ENCODE measurements at places on chromosomes 2 and 18.

- no peak for DNase-seq
Observed at GRCh38 chr2:23579674-23580073, 194.7 kb downstream of the KLHL29 start.

- no peak for DNase-seq
Observed at GRCh38 chr2:133574186-133574585, 5.9 kb upstream of the NCKAP5 start.

DNA sequence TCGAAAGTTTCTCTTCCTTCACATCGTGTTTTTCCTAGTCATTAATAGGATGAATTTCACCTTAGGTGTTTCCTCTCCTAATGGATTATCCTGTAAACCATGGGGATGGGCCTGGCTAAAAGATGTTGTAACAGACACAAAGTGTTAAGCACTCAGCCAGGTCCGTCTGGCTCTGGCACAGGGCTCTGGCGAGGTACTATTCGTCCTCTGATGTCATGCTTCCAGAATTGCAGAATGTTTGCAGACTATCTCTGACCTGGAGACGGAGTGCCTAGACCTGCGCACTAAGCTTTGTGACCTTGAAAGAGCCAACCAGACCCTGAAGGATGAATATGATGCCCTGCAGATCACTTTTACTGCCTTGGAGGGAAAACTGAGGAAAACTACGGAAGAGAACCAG lies 13.2 kb downstream of the ATG16L1 start:
- DNase-seq: no peak

- no peak for DNase-seq
Observed at GRCh38 chr2:54741250-54741649, 17.8 kb downstream of the EML6 start.

GRCh38 chr2:68799140-68800026 lies 64.8 kb downstream of the ARHGAP25 start:
- DNase-seq: no peak

- DNase-seq: no peak
Observed at GRCh38 chr18:905948-906415, 1.3 kb downstream of the ADCYAP1 start.

DNA sequence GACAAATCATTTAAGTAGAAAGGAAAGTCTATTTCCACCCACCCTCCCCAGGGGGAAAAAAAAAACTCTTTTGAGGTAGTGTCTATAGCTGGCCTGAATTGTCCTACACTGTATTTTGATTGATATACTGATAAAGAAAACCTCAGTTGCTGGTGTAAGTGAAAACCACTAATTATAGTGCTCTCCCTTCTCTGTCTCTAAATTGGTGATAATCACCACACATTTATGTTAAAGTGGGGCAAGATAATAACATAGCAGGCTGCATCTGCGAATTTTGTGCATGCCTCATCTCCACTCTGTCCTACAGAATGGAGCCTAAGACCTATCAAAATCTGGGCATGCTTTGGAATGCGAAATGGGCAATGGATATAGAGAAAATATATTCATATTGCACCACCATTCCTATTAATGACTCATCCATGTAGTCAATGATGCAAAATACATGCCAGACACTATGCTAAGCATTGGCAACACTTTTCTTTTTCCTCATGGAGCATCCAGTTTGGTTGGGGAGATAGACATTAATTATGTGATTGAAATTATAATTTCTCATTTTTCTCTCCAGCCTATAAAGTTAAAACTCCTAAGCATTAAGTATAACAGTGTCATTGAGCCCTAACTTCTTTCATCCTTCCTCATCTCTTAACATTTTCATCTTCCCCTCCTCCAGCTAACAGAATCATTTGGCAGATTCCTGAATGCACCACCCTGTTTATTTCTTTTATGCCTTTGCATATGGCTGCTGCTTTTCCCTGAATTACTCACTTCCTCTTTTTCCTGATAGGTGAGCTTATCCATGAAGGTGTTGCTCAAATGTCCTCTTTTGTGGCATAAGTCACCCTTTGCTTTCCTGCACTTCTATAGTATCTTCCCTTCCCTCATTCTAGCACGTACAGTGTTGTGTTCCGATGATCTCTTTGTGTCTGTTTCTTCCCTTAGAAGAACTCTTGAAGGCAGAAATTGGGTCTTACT lies 58.2 kb downstream of the SLC9A2 start:
- DNase-seq: no peak

- no peak for DNase-seq
Observed at GRCh38 chr2:72893594-72894319, 6.5 kb downstream of the SPR start.

DNA sequence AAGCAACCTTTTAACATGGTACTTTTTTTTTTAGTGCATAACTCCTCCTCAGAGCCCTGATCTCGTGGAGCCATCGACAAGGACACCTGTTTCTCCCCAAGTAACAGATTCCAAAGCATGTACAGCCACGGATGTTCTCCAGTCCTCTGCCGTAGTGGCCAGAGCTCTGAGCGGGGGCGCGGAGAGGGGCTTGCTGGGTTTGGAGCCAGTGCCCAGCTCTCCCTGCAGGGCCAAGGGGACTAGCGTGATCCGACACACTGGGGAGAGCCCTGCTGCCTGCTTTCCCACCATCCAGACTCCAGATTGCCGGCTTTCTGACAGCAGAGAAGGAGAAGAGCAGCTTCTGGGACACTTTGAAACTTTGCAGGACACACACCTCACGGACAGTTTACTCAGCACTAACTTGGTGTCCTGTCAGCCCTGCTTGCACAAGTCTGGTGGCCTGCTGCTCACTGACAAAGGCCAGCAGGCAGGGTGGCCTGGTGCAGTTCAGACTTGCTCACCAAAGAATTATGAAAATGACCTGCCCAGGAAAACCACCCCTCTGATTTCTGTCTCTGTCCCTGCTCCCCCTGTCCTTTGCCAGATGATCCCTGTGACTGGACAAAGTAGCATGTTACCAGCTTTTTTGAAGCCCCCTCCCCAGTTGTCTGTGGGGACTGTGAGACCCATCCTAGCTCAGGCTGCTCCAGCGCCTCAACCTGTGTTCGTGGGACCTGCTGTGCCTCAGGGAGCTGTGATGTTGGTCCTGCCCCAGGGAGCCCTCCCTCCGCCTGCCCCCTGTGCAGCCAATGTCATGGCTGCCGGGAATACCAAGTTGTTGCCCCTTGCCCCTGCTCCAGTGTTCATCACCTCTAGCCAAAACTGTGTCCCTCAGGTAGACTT lies 4.5 kb downstream of the KLF11 start:
- no peak for DNase-seq

GRCh38 chr2:62076980-62077638 lies 118.8 kb upstream of the B3GNT2 start:
- DNase-seq: no peak

DNA sequence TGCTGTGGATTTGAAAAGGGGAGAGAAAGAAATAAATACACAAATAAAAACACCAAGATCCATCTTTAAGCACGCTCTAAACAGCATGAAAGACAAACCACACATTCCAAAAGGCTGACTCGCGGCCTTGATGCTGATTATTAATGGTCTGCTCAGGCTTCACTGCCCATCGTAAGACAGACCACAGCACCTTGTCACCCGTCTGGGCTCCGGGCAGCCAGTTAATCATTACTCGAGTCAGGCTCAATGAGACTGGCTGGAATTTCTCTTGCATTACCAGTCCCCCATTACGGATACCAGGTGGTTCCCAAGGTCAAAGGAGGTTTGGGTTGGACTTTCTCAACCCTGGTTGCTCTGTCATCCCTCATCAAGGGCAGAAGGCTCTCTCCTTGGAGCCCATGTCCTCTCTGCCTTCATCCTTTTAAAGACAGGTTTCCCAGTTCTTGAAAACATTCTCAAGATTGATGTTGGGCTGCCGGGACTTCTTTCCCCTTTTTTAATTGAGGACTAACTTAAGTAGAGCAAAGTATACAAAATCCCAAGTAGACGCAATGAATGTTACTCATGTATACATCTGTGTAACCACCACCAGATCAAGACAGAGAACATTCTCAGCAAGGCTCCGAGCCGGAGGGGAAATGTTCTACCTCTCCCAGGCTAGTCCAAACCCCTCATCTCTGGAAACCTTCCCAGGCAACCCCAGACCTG lies 8.1 kb downstream of the SMAD7 start:
- no peak for DNase-seq

DNA sequence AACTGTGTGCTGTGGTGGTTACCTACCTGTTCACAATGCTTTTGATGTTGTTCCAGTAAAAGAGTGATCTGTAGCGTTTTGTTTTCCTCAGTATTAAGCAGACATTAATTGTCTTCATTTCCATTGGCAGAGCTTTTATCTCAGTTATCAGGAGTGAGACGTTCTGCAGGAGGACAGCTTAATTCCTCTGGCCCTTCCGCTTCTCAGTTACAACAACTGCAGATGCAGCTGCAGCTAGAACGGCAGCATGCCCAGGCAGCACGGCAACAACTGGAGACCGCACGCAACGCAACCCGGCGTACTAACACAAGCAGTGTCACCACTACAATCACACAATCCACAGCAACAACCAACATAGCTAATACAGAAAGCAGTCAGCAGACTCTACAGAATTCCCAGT lies 78.3 kb downstream of the KCMF1 start:
- DNase-seq: no peak

DNA sequence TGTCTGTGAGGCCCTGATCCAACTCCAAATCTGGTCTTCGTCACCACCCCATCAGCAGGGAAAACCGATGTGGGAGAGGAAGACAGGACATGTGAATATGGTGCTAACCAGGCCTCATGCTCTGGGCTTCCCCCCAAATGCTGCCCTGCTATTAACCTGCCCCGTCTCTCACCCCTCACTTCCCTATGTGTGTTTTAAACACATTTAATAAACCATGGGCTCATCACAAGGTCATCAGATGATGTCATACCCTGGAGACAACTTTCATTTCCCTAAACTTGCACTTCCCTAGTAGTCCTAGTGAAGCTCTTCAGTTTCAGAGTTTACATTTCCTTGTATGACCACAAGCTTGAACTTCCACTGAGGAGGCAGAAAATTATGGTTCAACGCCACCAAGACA lies 49.9 kb downstream of the CD8B2 start:
- DNase-seq: no peak

- DNase-seq: no peak
Observed at GRCh38 chr18:45553723-45554388, 61.4 kb upstream of the SLC14A2 start.

Data from naive thymus-derived CD4-positive, alpha-beta T cell (primary cell).